ENCODE measurements at places on chromosomes 6 and 20. TPM values are rescaled to one million over a fixed set of nuclear protein-coding genes. Genes with fewer than 3 reads are reported as not detected.

- H3K4me1 ChIP-seq, result no peaks in the 10 kb centered on the region
- H3K27me3 ChIP-seq, result no peaks in the 10 kb centered on the region
- H3K36me3 ChIP-seq, result no peaks in the 10 kb centered on the region
- DNase-seq, result no peak
- no peak overlapping the region for H3K27ac ChIP-seq
Measured at GRCh38 chr6:154673919-154674318, 59.3 kb upstream of the SCAF8 start.

ZBP1 gene
- not detected for total RNA-seq

CST5 gene
- not detected for total RNA-seq

OGFRL1 gene
- total RNA-seq, result 15.1 TPM

- H3K36me3 ChIP-seq, result no peaks in the 10 kb centered on the region
- no peak overlapping the region for H3K27ac ChIP-seq
- H3K4me3 ChIP-seq, result peak overlapping the region; percentile 51
- peaks cover 8% of the 10 kb centered on the region for H3K27me3 ChIP-seq
- peaks cover 14% of the 10 kb centered on the region for H3K4me1 ChIP-seq
Measured at GRCh38 chr6:10403385-10404106, 11.3 kb downstream of the TFAP2A start.

GRCh38 chr6:16582446-16583143 is 178.7 kb downstream of the ATXN1 start:
- H3K27ac ChIP-seq, result no peak overlapping the region
- H3K4me1 ChIP-seq, result no peaks in the 10 kb centered on the region
- peaks cover 10% of the 10 kb centered on the region for H3K36me3 ChIP-seq

HSPA1L gene
- total RNA-seq, result 1.1 TPM

SLC17A9 gene
- 1.3 TPM for total RNA-seq

GRCh38 chr6:42507901-42508300 is 55.9 kb upstream of the UBR2 start:
- H3K27me3 ChIP-seq, result no peaks in the 10 kb centered on the region
- no peak for DNase-seq

RWDD2A gene
- total RNA-seq, result 3.7 TPM

Measured in right atrium auricular region (tissue), 2 donors.